ENCODE measurements at places on chromosomes 12 and 14.

GRCh38 chr12:130011611-130012385 is 108.0 kb upstream of the TMEM132D start:
- DNase-seq = no peak

DNA sequence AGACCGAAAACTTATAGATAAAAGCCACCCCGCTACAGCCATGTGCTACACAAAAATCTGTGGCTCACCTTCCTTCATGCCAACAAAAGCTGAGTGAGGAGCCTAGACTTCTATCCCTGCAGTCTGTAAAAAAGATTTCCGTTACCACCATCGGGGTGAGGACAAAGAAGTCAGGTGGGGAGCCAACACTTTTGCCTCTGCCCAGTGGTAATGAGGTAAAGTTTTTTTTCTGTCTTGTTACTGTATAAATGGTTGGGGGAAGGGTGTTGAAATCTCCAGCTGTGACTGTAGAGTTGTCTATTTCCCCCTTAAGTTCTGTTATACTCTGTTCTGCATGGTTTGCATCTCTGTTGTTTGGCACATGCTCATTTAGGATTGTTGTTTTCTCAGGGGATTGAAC is 707.8 kb downstream of the FLRT2 start:
- no peak for DNase-seq

DNA sequence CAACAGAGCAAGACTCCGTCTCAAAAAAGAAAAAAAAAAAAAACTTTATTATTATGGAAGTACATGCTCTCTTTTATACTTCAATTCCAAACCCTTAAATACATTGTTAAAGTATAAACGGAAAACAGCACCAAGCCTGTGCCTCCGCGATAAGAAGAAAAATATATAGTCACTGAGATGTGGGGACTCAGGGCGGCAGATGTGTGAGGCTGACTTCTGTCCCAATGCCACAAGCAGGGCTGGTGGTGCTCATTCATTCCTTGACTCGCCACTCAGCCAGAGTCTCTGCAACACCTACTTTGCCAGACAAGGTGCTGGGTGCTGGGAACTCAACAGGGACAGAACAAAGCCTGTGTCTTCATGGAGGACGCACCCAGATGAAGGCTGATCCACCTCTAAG is 13.8 kb downstream of the LGMN start:
- no peak for DNase-seq

GRCh38 chr14:81211844-81212243 is 8.9 kb downstream of the GTF2A1 start:
- peak; percentile 1 for DNase-seq

GRCh38 chr12:108457006-108457733 is 57.9 kb upstream of the FICD start:
- peak; percentile 39 for DNase-seq

GRCh38 chr12:129258781-129259318 is 405.6 kb downstream of the GLT1D1 start:
- DNase-seq = no peak

DNA sequence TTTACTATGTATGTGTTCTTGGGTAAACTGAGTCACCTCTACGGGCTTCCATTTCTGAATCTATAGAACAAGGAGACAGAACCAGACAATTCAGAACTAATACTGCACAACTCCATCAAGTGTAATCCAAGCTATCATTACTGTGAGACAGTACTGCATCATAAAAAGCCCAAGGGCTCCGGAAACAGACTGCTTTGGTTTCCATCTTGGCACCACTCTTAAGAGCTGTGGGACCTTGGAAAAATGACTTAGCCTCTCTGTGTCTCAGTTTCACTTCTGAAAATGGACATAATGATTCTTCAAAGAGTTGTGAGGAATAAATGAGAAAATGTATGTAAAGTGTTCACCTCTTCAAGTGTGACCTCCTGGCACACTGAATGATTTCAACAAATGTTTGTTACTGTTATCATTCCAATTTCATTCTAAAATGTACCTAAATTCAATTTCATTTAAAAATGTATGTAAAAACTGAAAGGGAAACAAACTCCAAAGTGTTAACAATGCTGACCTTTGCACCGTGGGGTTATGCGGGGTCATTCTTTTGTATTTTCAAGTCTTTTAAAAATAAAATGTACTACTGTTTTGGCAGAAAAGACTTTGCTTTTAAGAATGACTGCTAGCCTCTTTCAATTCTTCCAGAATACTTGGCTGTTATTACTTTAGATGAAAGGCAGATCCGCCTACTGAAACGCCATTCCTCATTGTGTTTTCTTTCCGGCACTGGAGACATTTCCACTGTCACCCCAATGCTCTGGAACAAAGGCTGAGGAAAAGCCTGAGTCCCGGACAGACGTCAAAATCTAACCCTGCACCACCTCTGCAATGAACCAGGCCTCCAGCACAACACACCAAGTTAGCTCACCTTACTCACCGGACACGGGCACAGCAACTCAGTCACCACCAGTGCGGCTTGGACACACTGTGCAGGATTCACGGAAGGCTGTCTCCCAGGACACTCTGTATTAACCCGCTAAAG is 62.8 kb downstream of the TMCC3 start:
- DNase-seq = no peak

- no peak for DNase-seq
Observed at GRCh38 chr12:27966870-27967269, 5.7 kb downstream of the PTHLH start.

- peak; percentile 65 for DNase-seq
Observed at GRCh38 chr14:90522571-90523191, 125.9 kb downstream of the CALM1 start.

GRCh38 chr12:11202811-11203210 is 16.1 kb upstream of the TAS2R42 start:
- DNase-seq = no peak

All from NCI-H774 (cell line).